ENCODE measurements at places on chromosomes 11 and 22.

DNA sequence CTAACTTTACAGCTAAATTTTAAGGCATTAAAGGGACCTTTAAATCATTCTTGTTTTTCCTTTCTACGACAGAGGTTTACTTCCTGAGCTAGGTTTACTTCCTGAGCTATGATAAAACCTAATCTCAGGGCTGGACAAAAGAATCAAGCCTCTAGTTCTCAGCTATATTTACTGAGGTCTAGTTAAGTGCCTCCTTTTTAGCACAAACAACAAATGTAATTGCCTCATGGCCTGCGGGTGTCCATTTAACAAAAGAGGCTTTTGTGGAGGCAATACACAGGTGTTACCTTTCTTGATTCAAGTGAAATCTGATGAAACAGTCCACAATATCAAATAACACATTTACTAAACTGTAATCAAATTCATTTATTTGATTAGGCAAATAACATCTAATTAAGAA is 67.3 kb downstream of the IMMP1L start:
- no peak for DNase-seq

DNA sequence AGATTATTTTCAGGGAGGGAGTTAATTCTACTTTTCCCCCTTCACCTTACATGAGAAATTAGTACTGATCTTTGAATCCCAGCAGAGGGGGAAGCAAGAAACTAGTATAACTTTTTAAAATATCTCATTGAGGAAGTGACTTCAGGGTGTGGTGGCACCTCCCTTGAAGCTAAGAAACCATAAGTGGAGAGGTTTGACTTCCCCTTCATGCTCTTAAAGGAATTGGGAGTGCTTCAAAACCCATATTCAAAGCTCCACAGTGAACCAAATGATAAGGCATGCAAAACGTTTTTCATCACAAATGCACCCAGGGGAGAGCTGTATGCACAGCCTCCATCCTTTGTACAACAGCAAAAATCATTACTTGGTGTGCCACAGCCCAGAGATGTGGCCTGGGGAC is 540 bp downstream of the MS4A14 start:
- no peak for DNase-seq

DNA sequence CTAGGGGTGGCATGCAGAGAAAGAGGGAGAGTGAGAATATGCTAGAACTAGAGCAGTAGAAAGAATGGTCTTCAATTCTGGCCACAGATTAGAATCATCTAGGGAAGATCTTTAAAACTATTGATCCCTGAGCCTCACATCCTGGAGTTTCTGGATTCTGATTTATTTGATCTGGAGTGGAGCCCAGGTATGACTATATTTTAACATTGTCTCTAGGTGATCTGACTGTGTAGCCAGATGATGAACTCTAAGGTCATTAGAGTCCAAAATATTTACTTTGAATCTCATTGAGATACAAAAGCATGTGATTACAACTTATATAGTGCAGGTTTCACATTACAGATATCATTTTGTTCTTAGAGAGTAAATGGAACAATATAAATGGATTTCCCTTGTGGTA is 79.7 kb downstream of the FDX1 start:
- no peak for DNase-seq

- no peak for DNase-seq
Observed at GRCh38 chr11:11531131-11531908, 90.5 kb downstream of the GALNT18 start.

- no peak for DNase-seq
Observed at GRCh38 chr11:117849781-117850414, 25.4 kb upstream of the FXYD2 start.

- DNase-seq, result no peak
Observed at GRCh38 chr22:36831206-36831605, 14.4 kb upstream of the PVALB start.

DNA sequence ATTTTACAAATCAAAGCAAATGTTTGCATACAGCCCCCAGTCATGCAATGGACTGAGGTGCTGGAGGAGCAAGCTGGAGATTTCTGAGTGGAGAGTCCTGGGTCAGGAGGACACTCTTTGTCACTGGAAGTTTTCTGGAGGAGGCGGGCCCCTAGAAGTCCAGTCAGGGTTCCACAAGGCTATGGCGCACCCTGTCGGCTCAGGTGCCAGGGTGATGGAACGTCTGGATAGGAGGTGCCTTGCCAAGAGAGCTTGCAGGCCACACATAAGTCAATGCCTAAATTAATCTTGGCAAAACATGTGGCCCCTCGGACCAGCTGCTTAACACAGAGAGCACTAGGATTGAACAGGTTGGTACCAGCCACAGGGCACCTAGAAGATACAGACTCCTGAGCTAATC is 174.7 kb upstream of the CADM1 start:
- no peak for DNase-seq

- DNase-seq, result no peak
Observed at GRCh38 chr11:10232756-10233155, 61.3 kb downstream of the SBF2 start.

- DNase-seq, result no peak
Observed at GRCh38 chr22:46682011-46682731, 55.9 kb downstream of the CERK start.

DNA sequence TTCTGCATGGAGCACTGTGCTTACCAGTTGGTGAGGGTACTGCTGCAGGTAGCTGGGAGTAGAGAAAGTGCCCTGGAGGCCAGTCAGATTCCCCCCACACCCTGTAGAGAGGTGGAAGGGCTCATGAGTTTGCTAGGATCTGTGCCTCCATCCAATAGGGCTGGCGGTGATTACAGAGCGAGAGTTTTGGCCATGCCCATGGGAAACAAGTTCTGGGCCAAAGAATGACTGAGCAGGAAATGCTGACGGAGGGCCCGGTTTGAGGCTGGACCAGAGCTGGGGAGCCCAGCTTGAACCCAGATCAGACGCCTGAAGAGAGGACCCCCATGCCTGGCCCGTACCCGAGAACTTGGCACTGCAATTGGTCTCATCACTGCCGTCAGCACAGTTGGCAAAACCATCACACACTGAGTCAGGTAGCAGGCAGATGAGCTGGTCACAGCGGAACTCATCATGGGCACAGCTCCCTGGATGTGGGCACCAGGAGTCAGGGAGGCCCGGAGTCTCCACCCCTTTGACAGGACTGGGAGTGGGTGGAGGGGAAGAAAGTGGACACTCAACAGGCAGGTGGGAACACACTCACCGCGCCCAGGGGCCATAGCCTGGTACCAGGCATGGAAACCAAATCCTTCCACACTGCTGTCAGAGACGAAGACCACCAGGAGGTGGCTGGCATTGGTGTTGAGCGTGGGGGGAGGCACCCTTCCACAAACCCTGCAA is 2.1 kb downstream of the MFRP start:
- DNase-seq, result no peak

DNA sequence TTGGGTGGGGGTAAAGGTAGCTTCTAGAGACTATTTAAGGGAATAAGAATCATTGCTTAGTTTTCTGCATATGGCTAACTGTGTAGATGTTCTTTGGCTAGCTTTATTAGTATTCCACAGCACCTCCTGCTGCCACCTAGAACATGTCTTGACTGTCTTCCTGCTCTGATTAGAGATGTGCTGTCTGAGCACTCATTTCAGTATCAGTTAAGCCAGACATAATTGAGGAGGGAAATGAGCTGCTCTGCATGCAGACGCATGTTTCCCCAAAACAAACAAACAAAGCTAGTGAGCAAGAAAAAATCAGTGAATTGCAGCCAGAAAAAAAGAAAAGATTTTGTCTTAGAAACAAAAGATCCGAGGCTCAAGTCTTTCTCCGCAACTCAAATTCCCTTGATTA is 402.2 kb downstream of the AASDHPPT start:
- DNase-seq, result no peak

- DNase-seq, result no peak
Observed at GRCh38 chr11:133747409-133747808, 97.9 kb downstream of the SPATA19 start.

DNA sequence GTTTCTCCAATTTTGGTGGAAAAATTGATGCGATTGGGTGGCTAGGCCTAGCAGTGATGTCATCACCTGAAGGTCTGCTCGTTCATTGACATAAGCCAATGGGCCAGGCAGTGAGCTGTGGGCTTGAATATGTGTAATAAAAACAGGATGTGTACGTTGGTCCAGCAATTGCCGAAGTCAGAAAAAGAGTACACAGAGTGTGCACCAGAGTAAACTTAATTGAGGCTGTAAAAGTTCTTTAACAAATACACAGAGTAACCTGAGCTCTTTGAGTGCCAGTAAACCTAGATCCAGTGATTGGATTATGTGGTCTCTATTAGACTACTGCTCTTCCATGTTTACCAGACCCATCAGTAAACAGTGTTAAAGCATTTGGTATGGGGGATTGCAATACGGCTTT is 13.0 kb upstream of the GLYATL1 start:
- no peak for DNase-seq

- DNase-seq, result no peak
Observed at GRCh38 chr11:68914761-68915160, 11.1 kb downstream of the IGHMBP2 start.

GRCh38 chr22:30516273-30516672 is 10.8 kb upstream of the SEC14L4 start:
- DNase-seq, result no peak

DNA sequence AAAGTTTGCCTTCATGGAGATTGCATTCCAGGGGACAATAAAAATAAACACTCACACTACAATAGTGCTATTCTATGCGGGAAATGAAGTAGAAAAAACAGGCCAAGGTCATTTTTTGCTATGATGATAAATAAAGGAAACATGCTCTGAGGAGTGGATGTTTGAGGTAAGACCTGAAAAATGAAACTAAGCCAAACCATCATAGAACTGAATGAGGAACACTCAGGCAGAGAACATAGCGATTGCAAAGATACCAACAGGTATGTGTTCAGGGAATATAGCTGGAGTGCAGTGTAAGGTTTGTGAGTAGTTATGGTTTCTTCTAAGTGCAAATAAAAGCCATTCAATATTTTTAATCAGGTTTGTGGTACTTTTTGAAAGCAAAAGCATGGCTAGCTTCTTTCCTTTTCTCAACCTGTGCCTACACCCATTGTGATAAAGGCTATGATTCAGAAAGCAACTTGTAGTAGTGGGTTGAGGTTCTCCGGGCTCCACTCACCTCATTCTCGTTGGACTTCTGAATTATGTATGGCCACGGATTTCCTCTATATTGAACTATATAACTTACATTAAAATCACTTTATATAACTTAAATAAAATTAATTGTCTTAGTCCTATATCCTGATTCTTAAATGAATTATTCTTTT is 278.2 kb upstream of the CHORDC1 start:
- DNase-seq, result no peak

GRCh38 chr11:77471558-77472193 is 2.2 kb downstream of the PAK1 start:
- no peak for DNase-seq

Data from esophagus squamous epithelium (tissue), 5 donors.